ENCODE measurements at places on chromosomes 16 and 17. TPM values are rescaled to one million over a fixed set of nuclear protein-coding genes. Genes with fewer than 3 reads are reported as not detected.

DNA sequence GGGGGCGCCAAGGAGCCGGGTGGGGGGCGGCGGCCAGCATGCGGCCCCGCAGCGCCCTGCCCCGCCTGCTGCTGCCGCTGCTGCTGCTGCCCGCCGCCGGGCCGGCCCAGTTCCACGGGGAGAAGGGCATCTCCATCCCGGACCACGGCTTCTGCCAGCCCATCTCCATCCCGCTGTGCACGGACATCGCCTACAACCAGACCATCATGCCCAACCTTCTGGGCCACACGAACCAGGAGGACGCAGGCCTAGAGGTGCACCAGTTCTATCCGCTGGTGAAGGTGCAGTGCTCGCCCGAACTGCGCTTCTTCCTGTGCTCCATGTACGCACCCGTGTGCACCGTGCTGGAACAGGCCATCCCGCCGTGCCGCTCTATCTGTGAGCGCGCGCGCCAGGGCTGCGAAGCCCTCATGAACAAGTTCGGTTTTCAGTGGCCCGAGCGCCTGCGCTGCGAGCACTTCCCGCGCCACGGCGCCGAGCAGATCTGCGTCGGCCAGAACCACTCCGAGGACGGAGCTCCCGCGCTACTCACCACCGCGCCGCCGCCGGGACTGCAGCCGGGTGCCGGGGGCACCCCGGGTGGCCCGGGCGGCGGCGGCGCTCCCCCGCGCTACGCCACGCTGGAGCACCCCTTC, 484 bp downstream of the FZD2 start:
- DNase-seq = peak; percentile 76

- no peak for DNase-seq
These were observed 122.2 kb downstream of the IRX5 start for GRCh38 chr16:55052741-55053415.

GRCh38 chr17:27951872-27952271, 58.7 kb upstream of the LYRM9 start:
- DNase-seq = no peak

DNA sequence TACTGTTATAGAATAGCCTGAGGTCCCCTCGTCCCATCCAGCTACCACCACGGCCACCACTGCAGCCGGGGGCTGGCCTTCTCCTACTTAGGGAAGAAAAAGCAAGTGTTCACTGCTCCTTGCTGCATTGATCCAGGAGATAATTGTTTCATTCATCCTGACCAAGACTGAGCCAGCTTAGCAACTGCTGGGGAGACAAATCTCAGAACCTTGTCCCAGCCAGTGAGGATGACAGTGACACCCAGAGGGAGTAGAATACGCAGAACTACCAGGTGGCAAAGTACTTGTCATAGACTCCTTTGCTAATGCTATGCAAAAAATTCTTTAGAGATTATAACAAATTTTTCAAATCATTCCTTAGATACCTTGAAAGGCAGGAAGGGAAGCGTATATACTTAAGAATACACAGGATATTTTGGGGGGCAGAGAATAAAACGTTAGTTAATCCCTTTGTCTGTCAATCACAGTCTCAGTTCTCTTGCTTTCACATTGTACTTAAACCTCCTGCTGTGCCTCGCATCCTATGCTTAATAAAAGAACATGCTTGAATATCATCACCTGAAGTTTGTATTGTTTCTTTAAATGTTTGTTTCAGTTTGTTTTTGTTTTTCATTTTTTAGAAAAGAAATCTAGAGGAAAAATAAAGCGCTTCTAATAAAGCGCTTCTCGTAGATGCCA, 388.3 kb downstream of the MAF start:
- DNase-seq = no peak

DNA sequence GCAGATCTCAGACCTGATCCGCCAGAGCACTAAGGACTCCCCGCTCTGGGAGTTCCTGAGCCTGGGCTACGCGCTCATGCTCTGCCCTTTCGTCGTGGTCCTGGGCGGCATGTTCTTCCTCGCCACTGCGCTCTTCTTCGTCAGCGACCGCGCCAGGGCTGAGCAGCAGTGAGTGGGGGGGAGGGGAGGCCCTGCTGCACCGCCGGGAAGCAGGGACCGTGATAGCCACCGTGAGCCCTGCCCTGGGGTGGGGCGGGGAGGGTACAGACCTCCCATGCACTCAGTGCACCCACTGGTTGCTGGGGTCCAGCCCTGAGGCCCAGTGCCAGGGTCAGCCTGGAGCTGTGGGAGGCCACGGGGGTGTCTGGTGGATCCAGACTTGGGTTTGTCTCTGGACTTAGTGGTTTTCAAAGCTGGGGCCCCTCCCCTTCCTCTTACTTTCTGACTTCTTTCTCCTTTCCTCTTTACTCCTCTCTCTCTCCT, 18.9 kb downstream of the MYBBP1A start:
- no peak for DNase-seq

- DNase-seq = no peak
These were observed 7.9 kb downstream of the ENGASE start for GRCh38 chr17:79082311-79083190.

DNA sequence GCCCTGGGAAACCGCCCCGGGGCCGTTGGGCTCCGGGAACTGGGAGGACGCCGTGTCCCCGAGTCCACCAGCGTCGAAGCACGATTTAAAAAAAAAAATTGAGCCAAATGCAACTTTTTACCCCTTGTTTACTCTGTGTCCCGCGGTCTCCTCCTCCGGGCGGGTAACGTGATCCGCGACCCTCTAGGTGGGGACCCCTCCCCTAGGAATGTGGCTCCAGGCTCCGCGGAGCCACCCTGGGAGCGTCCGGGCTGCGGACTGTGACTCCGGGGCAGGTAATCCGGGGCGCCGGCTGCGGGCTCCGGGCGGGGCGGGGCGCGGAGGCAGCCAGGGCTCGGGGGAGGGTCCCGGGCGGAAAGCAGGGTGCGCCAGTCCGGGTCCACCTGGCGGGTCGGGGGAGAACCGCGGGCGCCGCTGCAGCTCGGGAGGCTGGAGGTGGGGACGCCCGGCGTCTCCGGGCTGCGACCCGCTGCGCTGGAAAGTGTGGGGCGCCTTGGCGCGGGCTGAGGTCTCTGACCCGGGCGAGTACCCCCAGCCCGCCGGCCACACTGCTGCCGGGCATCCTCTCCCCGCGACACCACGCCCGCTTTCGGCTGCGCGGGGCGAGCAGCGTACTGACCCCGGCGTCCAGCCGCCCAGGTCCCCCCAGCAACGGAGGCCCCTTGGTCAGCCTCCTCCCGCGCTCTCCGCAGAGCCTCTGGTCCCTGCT, 852 bp upstream of the HELZ start:
- peak; percentile 43 for DNase-seq

PRKCB gene
- 1.8 TPM for total RNA-seq
